ENCODE measurements at places on chromosomes 5 and 9.

DNA sequence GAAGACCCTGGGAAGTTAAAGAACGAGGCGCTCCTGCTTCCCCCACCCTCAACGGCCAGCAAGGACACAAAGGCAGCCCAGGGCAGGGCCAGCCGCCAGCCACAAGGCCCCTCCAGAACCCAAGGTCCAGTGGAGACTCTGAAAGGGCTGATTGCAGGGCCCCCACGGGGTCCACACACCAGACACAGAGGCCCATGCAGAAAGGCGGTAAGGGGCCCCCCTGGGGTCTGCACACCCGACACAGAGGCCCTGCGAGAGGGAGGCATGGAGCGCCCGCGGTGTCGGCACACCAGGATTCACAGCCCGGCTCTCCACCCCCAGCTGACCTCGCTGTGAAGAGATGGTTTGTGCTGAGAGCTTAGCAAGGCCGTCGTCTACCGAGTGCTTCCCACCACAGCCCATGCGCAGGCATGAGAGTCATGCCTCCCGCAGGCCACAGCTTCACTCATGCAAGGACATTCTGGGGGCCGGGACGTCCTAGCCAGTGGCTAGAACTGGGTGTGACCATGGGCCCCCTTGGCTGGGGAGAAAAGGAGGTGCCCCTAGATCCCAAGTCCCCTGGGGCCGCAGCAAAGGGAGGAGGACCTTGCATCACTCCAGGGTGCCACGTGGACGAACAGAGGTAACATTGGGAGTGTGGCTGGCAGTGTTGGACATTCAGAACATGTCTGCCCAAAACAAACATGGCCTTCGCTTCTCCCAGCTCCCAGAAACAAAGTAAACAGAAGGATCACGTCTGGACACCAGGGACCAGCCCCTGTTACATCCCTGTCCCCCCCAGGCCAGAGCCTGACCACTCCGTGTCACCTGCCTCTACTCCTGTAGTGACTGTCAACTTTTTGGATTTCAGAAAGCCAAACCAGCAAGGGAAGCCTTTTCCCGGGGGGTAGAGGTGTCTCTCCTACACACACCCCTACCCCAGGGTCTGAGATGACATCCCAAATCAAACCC lies 9.8 kb downstream of the BRD3 start:
- DNase-seq, result no peak

GRCh38 chr5:30324083-30324482 lies 869.4 kb upstream of the CDH6 start:
- DNase-seq, result peak; percentile 41

GRCh38 chr9:89878003-89878411 lies 273.2 kb downstream of the GADD45G start:
- peak; percentile 12 for DNase-seq

- no peak for DNase-seq
Observed at GRCh38 chr5:132663771-132664695, 6.1 kb downstream of the IL13 start.

GRCh38 chr9:130333041-130333711 lies 67.6 kb downstream of the HMCN2 start:
- no peak for DNase-seq

DNA sequence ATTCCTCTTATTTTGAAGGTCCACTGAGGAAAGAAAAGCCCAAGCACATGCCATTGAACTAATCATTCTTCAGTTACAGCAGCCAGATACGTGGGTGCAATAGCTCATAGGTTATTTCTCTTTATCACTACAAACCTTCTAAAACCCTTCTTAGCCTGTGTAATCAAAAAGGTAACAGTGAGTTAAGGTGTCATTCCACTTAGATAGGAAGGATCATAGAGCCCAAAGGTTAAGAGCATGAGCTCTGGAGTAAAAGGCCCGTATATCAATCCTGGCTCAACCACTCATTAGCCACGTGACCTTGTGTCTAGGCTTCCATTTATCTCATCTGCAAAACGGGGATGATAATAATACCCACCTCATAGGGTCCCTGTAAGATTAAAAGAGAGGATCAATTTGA lies 2.7 kb downstream of the GPX8 start:
- no peak for DNase-seq

GRCh38 chr9:85108229-85108628 lies 438.7 kb downstream of the NTRK2 start:
- DNase-seq, result no peak

GRCh38 chr9:82202808-82203207 lies 214.2 kb downstream of the SPATA31D1 start:
- no peak for DNase-seq

DNA sequence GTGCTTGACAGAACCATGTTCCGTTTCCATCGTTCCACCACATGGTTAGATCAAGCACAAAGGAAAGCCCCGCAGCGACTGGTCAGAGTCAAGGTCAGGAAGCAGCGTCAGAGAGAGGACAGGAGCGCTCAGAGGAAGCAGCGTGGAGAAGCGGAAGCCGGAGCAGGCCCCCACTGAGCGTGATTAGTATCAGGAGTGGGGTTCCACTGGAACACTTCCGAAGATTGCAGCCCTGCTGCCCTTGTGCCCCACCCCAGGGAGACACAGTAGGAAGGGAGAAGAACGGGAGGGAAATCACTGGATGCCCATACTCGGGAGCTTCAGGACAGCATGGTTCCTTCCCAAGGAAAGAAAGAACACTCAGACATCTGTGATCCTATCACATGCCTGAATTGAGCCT lies 189.0 kb upstream of the PANK3 start:
- no peak for DNase-seq

GRCh38 chr5:10652151-10652550 lies 88.3 kb downstream of the ANKRD33B start:
- DNase-seq, result no peak

DNA sequence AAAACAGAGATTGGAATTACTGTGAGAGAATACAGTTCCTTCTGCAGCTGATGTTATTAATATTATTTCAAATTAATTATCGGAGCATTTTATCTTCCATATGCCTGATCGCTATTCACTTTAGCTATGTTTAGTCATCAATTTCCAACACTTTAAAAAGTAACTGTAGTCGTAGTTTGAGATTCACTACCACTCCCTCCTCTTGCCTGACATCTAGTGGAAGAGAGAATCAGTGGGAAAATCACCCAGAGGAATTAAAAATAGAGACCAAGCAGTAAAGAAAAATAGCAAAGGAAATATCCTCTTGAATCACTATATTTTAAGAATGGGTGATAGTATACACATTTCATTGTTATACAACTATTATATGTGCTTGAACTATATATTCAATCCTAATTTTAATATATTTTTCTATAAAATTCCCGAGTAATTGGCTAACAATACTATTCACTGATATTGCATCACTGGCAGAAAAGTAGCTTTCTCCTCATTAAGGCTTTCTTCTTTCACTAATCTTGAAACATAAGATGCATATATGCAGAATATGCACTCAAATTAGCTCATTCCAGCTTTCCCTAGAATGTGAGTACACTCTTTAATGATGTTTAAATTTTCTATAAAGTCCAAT lies 708.7 kb downstream of the CDH9 start:
- no peak for DNase-seq

DNA sequence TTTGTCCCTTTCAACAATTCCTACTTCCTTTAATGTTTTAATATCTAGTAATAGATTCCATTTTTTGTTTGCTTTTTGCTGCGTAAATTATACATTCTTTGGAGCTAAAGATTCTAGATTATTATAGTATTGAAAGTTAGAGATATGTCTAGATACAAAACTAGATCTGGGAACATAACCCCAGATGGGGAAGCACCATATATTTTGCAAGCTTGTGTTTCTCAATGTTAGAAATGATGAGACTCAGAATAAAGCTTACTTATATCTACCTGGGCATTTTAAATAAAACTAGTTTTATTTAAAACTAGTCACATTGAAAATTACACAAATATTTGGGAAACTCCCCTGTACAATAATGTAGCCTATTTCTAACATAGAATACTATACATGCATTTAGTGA lies 32.2 kb downstream of the TRIO start:
- no peak for DNase-seq

DNA sequence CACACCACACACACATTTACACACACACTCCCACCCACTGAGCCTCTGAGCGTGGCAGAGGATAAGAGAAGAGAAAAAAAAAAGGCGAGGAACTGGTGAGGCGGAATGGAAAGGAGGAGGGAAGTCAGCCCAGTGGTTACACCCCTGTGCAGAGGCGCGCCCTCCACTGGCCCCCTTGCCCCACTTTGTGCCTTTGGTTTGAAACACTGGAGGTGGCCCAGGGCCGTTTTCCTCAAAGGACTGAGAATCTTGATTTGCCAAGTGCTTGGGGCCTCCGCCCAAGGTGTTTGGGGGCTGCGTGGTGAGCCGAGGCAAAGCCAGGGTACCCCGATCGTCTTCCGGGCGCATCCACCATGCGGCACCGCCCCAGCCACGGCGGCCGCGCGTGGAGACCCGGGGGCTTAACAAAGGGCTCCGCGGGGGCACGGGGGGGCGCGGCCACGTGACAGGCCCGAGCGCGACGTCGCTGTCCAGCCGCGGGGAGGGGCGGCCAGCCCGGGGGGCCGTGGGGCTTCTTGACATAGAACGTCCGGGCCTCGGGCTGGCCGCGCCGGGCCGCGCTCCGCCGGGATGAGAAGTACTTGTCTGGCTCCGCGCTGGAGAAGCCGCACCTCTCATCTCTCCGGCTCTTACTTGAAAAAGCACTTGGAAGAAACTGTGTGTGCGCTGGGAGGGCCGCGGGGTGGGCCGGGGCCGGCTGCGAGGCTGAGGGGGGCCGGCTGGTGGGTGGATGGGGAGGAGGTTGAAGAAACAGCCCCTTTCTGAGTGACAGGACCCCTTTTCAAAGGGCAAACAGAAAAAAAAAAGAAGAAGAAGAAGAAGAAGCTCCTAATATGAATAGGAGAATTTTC lies 21.0 kb downstream of the NR2F1 start:
- peak; percentile 61 for DNase-seq

Measured in H9 (cell line).